Stimulated activated CD4-positive, alpha-beta T cell treated with anti-CD3 and anti-CD28 coated beads, Interleukin-2, amount 100 ng/mL, for 48 hours (primary cell): ENCODE measurements at places on chromosomes 1 and 21.

DNA sequence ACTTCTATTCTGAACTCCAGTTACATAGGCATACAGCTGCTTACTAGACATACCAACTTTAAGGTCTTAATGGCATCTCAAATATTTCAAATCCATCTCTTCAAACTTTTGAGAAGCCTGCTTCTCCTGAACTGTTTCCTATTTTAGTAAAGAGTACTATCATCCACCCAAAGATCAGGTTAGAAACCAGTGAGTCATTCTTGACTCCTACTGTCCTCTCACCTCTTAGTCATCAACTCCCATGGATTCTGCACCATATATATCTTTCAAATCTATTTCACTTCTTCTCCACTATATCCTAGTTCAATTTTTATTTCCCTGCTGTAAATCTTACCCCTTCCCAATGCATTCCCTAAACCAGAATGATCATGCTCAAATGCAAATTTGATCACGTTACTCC lies 18.1 kb upstream of the BEND5 start:
- DNase-seq, result no peak

- no peak for DNase-seq
Observed at GRCh38 chr1:228853637-228854036, 118.4 kb downstream of the RHOU start.

DNA sequence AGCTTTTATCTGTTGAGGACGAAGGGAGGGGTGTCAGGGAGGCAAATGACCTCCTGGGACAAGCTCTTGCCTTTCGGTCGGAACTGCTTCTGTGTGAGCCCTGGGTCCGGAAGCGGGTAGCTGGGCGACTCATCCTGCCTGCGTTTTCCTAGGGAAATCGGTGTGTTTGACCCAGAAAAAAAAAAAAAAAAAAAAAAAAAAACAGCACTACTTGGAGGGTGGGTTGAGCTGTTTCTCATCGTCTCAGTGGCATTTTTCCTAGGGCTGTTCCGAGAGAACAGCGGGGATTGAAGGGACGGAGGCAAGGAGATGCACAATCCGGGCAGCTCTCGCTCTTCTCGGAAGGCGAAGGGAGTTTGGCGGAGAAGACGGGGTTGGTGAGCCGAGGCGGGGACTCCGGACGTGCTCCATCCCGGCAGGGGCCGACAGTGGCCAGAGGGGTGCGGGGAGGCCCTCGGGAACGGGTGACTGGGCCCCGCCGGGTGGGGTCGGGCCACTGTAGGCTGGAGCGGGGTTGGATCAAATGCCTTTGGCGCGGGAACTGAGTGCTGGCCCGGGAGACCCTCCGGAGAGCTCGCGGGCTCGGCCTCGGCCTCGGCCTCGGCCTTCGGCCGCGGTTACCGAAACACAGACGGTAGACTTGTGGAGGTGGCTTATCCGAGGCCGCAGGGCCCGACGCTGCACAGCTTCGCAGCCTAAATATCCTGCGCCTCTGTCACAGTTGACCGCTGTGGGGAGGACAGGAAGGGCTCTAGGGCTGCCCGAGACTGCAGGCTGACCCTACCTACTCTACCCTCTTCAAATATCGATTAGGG lies 2.4 kb upstream of the BARHL2 start:
- DNase-seq, result no peak

- DNase-seq, result no peak
Observed at GRCh38 chr1:3981746-3982505, 81.9 kb upstream of the C1orf174 start.

DNA sequence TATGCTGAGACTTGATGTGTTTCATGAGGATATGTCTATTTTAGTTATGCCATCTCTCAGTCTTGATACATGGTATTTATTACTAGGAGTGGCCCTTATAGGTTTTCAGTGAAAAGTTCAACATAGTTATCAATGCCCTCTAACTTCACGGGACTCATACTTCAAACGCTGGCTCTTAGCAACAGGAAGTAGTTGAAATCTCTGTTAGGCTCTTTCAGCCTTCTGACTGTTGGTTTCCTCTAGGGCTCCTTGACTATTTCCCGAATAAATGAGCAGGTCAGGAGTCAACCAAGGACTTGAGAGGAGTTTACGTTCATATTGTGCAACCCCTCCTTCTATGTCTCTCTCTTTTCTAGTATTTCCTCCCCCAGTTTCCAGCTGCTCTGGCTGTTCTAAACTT lies 141.8 kb downstream of the RGS7 start:
- DNase-seq, result no peak

GRCh38 chr1:154406572-154406879 lies 1.4 kb downstream of the IL6R start:
- DNase-seq, result no peak
